ENCODE measurements at places on chromosomes 7 and 10.

- no peaks in the 10 kb centered on the region for H3K36me3 ChIP-seq
- H3K27me3 ChIP-seq = no peaks in the 10 kb centered on the region
- H3K4me1 ChIP-seq = no peaks in the 10 kb centered on the region
- DNase-seq = no peak
- H3K4me3 ChIP-seq = no peak overlapping the region
These were observed 136.4 kb upstream of the MDFIC start for GRCh38 chr7:114785496-114785895.

GRCh38 chr7:133016604-133017003, 65.3 kb downstream of the CHCHD3 start:
- no peak overlapping the region for H3K4me3 ChIP-seq
- 0 out of 2 replicates have a peak, but pooled peaks cover 3% of the 10 kb centered on the region for H3K36me3 ChIP-seq
- peaks cover 54% of the 10 kb centered on the region for H3K4me1 ChIP-seq
- peak overlapping the region; percentile 28 for H3K27ac ChIP-seq
- no peak for DNase-seq

GRCh38 chr7:68706291-68706690, 892.0 kb upstream of the AUTS2 start:
- H3K27me3 ChIP-seq = no peaks in the 10 kb centered on the region
- no peaks in the 10 kb centered on the region for H3K4me1 ChIP-seq
- H3K36me3 ChIP-seq = no peaks in the 10 kb centered on the region

- no peaks in the 10 kb centered on the region for H3K27me3 ChIP-seq
- no peaks in the 10 kb centered on the region for H3K36me3 ChIP-seq
- H3K4me1 ChIP-seq = no peaks in the 10 kb centered on the region
- DNase-seq = no peak
- H3K4me3 ChIP-seq = no peak overlapping the region
These were observed 113.2 kb downstream of the OR13A1 start for GRCh38 chr10:45202242-45202641.

DNA sequence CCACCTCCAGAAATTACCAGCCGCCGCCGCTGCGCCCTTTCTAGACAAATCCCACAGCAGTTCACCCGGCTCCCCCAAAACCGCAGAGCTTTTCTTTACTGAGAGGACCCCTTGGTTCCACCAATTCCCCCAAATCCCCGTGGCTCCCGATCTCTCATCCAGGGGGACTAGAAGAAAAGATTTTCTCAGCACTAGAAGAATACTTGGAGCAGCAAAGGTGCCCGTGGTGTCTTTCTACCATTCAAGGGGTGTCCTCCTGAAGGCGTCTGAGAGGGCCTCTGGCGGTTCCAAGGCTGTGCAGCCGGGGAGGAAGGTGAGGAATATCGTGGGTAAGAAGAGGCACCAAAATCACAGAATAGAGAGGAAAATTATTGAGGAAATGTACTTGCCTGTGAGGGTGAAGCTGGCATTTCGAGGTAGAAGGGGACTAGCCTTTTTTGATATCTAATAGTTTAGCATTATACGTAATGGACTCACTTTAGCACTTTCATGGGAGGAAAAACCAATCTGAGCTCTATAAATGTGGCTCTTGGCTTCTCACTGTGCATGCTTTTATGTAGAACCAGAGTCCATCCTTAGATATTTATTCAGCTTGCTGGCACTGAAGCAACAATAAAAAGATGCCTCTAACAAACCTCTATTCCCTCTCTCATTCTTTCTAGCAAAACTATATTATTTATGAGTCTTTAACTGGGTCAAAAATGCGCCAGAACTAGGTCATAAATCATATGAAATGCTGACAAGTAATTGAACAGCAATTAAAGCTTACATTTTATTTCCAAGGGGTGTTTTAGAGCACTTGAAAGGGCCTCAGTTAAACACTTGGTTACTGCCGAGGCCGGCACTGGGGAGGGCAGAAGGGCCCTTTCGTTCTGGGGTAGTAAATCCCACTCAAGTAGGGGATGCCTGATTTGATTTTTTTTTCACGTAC, 13.8 kb upstream of the HOXA2 start:
- DNase-seq = no peak
- peaks cover 95% of the 10 kb centered on the region for H3K27me3 ChIP-seq
- peaks cover 13% of the 10 kb centered on the region for H3K4me1 ChIP-seq
- no peaks in the 10 kb centered on the region for H3K36me3 ChIP-seq
- H3K4me3 ChIP-seq = no peak overlapping the region
- H3K27ac ChIP-seq = no peak overlapping the region

DNA sequence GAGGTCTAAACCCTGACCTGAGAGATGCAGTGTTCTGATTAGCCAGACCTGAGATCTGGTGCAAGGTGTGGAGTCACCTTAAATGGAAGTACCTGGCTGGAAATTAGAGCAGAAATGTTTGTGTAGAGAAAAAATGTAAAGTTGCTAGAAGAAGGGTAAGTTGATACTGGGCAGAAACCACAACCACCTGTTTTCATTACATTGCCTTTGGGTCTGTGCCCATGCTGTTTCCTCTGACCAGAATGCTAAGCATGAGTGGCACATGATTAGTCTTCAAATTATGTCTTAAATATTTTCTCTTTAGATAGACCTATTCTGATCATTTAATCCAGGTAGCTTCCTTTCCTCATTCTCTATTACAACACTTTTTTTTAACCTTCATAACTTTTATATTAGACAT, 69.0 kb downstream of the CASD1 start:
- H3K27me3 ChIP-seq = no peaks in the 10 kb centered on the region
- H3K27ac ChIP-seq = no peak overlapping the region
- peaks cover 31% of the 10 kb centered on the region for H3K36me3 ChIP-seq
- no peak for DNase-seq
- H3K4me1 ChIP-seq = peaks cover 10% of the 10 kb centered on the region

GRCh38 chr7:5692845-5693278, 88.6 kb downstream of the RNF216 start:
- H3K4me3 ChIP-seq = no peak overlapping the region
- no peaks in the 10 kb centered on the region for H3K36me3 ChIP-seq
- H3K27ac ChIP-seq = no peak overlapping the region
- H3K27me3 ChIP-seq = no peaks in the 10 kb centered on the region
- H3K4me1 ChIP-seq = peaks cover 14% of the 10 kb centered on the region

DNA sequence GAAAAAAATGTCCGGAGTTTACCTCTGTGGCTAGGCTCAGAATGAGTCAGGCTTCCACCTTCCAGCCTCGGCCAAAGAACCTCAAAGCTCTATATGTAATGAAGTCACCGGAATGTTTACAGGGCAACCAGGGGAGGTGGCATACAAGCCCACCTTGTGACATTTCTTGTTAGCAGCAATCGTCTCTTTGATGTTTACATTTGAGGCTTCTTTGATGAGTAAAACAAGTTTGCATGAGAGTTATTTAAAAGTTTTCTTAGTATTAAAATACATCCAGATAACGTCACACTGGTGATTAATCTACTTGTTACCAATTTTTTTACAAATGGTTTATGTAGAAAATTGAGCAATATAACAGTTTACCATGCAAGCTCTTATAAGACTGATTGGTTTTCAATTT, 133.1 kb upstream of the ADAM12 start:
- no peak overlapping the region for H3K4me3 ChIP-seq
- 0 out of 2 replicates have a peak, but pooled peaks cover 4% of the 10 kb centered on the region for H3K4me1 ChIP-seq
- H3K36me3 ChIP-seq = peaks cover 3% of the 10 kb centered on the region

GRCh38 chr10:118818621-118819221, 64.0 kb upstream of the CACUL1 start:
- no peaks in the 10 kb centered on the region for H3K36me3 ChIP-seq
- H3K27ac ChIP-seq = no peak overlapping the region
- DNase-seq = no peak
- H3K27me3 ChIP-seq = no peaks in the 10 kb centered on the region
- H3K4me3 ChIP-seq = no peak overlapping the region

DNA sequence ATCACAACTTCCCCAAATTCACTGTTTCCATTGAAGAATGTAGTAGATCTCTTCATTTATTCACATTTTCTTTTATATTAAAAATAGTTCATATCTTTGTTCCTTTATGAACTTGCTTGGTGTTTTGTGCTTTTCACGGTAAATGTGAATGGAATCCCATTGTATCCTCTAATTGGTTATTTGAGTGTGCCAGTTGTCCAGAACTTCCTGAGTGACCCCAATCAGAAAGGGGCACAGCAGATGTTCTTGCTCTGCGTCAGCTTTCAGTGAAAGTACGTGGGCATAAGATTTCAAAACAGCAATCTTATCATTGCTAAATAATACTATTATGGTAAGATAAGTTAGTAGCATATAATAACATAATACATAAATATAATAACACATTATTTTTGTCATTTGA, 47.0 kb downstream of the PTPRZ1 start:
- peaks cover 53% of the 10 kb centered on the region for H3K4me1 ChIP-seq
- H3K36me3 ChIP-seq = no peaks in the 10 kb centered on the region
- DNase-seq = no peak
- H3K27ac ChIP-seq = no peak overlapping the region

DNA sequence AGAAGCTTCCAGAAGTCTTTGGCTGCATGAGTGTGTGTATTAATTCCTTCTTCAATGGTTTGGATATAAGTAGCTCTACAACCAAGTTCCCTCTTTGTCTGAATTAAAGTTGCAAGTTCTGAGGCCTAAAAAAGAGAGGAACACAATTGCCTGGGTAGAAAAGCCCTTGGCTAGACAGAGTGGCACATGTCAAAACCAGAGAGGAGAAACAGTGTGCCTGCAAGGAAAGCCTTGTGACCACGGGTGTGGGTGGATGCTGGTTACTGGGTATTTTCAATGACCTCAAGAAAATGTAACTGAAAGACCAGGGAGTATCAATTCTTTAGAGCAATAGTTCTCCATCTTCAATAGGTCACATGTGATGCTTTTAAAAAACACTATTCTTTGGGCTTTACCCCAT, 148.3 kb downstream of the SVIL start:
- no peak overlapping the region for H3K4me3 ChIP-seq
- peaks cover 42% of the 10 kb centered on the region for H3K36me3 ChIP-seq
- peaks cover 25% of the 10 kb centered on the region for H3K4me1 ChIP-seq
- DNase-seq = no peak
- no peaks in the 10 kb centered on the region for H3K27me3 ChIP-seq

DNA sequence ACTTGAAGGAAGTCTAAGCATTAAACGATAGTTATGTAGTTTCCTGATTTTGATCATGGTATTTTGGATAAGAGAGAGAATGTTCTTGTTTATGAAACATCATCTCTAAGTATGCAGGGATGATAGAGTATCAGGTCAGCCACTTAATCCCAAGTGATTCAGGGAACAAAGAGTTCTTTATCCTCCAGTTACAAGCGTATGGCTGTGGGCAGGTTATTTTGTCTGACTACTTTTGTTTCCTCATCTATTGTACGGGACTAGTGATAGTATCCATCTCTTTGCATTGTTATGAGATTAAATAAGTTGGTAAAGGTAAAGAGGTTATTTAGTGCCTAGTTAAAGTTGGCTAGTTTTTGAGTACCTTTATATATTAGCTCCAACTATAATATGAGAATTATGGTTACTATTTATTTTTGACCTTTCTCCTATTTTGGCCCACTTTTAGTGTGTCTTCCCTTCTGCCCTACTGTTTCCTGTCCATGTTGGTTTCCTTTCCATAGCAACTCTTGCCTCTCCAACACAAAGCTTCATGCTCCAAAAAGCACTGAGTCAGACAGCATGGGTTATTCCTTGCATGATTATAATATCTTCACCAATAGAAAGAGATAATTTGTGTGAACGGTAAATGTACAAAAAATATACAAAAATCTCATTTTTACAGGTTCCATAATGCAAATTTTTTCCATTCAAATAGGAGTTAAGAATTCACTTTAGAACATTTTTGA, 65.4 kb downstream of the SP8 start:
- peaks cover 2% of the 10 kb centered on the region for H3K4me1 ChIP-seq
- no peak for DNase-seq
- H3K36me3 ChIP-seq = no peaks in the 10 kb centered on the region

- peak overlapping the region; percentile 91 for H3K4me3 ChIP-seq
- H3K4me1 ChIP-seq = peaks cover 9% of the 10 kb centered on the region
- peak overlapping the region; percentile 89 for H3K27ac ChIP-seq
These were observed 751 bp upstream of the GTPBP10 start for GRCh38 chr7:90345595-90346335.

DNA sequence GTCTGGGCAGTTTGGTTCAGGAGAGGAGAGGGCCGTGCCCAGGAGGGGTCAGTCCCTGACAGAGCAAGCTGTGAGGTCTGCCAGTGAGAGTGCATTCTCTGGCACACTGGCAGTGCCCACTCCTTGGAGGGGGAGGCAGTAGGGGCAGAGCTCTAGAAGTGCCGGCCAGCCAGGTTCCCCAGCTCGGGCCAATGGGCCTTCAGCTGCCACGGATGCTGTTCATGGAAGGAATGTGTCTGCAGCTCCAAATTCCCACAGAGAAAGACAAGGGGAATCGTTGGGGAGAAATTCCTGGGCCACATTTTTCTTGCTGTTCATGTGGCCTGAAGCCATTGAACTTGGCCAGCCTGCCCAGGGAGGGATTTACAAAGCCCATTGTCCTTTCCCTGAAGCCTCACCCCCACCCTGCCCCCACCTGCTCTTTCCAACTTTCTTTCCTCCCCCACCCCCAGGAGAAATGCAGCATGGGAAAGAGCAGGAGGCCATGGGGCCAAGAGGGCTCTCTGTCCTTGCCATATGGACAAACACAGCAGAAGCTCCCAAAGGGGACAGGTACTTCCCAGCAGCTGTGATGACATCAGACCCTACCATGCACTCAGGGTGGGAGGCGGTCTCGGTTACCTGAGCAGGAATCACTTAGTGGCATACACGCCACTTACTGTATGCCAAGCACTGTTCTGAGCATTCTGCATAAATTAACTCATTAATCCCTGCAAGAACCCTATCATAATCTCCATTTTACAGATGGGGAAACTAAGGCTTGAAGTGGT, 70.7 kb downstream of the ARHGAP22 start:
- H3K4me1 ChIP-seq = peaks cover 54% of the 10 kb centered on the region
- peak; percentile 46 for DNase-seq
- H3K4me3 ChIP-seq = no peak overlapping the region
- H3K27me3 ChIP-seq = no peaks in the 10 kb centered on the region

DNA sequence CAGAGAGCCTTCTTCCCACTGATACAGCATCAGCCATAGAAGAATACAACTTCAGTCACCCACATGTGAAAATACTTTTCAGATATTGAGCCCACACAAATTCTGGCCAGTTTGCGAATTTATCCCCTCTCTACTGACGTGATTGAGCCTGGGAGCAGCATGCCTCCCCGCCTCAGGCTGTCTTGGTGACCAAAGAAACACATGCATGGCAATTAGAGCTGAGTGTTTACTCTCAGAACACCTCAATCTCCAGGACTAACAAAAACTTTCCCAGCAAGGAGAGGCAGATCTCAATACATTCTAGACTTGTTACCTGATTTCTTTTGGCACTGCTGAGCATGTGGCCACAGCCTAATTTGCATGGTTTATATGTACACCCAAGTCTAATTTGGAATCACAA, 122.5 kb downstream of the TMEM26 start:
- peaks cover 29% of the 10 kb centered on the region for H3K36me3 ChIP-seq
- H3K27me3 ChIP-seq = no peaks in the 10 kb centered on the region
- H3K27ac ChIP-seq = no peak overlapping the region
- H3K4me1 ChIP-seq = no peaks in the 10 kb centered on the region

DNA sequence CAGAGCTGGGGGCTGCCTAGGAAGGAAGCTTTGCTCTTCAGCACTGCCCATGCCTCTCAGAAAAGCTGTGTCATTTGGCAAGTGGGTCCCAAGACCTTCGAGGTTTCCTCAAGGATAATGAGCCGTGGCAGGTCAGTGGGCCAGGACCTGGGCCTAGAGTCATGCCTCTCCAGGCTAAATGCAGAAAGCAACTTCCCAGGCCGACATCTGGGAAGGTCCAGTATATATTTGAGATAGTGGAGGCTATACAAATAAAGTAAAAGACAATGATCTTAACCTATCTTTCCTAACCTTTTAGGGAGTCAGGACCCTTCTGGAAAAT, 2.4 kb upstream of the HOXA10 start:
- H3K27ac ChIP-seq = no peak overlapping the region
- no peak for DNase-seq
- H3K36me3 ChIP-seq = no peaks in the 10 kb centered on the region
- peaks cover 25% of the 10 kb centered on the region for H3K4me1 ChIP-seq

All from WTC11 (cell line).